Gastrocnemius medialis (tissue), 4 donors: ENCODE measurements at places on chromosomes 12 and 14. TPM values are rescaled to one million over a fixed set of nuclear protein-coding genes. Genes with fewer than 3 reads are reported as not detected.

- DNase-seq: no peak
Measured at GRCh38 chr12:93582351-93582750, 9.9 kb downstream of the SOCS2 start.

GRCh38 chr14:104799244-104800014, 1.5 kb upstream of the ZBTB42 start:
- no peak for DNase-seq

DNA sequence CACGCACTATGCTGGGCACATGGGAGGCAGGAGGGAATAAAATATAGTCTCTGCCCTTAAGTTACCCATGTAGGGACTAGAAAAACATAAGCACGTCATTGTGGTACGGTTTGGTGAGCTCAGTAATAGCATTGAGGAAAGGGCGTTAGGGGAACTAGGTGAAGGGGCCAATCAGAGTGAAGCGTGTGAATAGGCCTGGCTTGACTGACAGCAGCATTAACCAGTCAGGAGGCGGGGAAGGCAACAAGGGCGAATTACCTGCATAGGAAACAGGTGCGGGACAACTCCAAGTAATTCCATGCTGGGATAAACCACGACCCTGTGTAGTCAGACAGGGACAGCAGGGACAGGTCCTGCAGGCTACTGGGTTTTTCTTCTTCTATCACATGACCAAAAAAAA, 107.7 kb downstream of the UNC79 start:
- DNase-seq: no peak

DNA sequence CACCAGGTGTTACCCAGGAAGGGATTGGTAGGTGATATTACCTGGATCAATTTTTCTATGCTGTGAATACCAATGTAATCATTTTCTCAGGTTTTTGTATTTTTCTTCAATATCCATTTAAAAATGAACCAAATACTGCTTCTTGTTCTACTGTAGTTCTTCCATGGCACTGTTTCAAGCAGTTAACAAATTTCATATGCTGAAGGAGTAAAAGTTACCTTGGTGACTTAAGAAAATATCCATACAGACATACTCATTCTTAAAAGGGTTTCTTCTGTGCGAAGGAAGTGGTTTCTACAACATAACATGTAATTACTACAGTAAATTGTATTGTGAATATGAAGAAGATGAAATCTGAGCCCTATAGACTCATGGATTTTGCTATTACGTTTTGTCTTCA, 222.5 kb downstream of the TMEM117 start:
- DNase-seq: no peak

GUCY2C gene
- not detected for total RNA-seq

SSPN gene
- total RNA-seq: 34.4 TPM
